ENCODE measurements at places on chromosomes 1 and 21.

- DNase-seq: no peak
Observed at GRCh38 chr1:183331091-183331742, 87.0 kb downstream of the NMNAT2 start.

DNA sequence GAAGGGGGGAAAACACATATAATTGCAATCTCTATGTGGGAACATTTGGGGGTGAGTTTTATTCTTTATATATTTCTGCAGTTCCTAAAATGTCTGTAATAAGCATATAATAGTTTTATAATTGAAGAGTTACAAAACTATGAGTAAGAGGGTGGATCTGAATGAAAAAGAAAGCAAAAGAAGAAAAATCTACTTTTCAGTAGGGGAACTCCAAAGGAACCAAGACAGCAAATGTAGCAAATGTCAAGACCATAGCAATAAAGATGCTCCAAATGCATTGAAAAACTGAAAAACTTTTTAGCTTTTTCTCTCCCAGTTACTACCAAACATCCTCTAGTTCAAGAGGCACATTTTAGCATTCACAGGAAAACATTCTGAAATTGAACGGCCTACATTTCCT is 434.8 kb downstream of the LMO4 start:
- no peak for DNase-seq

DNA sequence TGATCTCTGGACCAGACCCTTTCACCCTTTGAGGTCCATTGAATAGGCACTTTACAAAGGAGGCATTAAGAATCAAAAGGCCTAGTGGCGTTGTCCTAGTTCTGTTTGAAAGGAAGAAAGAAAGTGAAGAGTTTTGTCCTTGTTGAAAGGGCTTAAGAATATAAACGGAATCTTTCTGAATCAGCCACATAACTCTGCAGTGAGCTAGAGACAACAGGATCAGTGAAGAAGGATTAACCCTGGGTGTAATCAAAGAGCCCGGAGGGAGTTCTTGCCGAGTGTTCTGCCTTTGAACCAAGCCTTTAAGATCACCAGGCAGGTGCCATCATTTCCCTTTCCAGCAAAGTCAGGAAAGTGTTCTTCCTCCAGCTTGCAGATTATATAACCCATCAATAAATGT is 54.8 kb upstream of the CNTN2 start:
- DNase-seq: no peak

GRCh38 chr1:117180147-117180967 is 30.4 kb downstream of the VTCN1 start:
- no peak for DNase-seq

- no peak for DNase-seq
Observed at GRCh38 chr1:56824271-56824670, 5.1 kb upstream of the FYB2 start.

DNA sequence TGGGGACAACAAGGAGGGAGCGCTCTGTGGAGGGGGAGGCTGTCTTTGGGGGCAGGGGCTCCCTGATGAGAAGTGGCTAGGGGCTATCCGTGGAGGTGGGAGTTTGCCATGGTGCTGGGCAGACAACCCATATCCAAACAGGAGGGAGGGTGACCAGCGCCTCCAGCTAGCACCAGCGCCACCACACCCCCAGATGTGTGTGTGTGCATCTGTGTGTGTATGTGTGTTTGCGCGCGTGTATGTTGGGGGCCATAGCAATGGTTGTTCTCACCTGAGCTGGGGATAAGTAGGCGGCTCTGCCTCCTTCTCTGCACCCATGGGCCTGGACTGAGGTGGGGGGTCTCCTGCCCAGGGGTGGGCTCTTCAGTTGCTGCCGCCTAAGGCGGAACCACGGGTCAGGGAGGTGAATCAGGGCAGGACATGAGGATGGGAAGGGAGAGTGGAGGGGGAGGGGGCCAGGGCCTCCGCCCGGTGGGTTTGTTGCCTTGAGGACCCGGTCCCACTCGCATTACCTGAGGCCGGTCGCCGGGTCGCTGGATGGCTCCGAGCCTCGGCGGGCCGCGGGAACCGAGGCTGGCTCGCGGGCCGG is 345 bp downstream of the HPCAL4 start:
- no peak for DNase-seq

DNA sequence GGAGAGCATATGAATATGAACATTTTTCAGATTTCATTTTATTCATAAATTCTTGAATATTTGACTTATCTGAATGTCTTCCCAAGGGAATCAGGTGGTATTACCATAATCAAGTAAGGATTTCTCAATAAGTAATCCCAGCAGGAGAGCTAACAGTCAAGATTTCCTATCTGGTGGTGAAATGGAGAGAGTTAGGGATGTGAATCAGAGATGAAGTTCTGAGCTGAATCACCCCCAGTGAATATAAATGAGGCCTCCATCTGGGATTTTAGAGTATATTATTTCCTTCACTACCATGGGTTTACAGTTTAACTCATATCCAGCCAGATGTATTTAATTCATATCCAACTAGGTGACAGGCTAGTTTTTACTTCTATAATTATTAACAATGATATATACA is 61.5 kb upstream of the RGS2 start:
- DNase-seq: no peak

DNA sequence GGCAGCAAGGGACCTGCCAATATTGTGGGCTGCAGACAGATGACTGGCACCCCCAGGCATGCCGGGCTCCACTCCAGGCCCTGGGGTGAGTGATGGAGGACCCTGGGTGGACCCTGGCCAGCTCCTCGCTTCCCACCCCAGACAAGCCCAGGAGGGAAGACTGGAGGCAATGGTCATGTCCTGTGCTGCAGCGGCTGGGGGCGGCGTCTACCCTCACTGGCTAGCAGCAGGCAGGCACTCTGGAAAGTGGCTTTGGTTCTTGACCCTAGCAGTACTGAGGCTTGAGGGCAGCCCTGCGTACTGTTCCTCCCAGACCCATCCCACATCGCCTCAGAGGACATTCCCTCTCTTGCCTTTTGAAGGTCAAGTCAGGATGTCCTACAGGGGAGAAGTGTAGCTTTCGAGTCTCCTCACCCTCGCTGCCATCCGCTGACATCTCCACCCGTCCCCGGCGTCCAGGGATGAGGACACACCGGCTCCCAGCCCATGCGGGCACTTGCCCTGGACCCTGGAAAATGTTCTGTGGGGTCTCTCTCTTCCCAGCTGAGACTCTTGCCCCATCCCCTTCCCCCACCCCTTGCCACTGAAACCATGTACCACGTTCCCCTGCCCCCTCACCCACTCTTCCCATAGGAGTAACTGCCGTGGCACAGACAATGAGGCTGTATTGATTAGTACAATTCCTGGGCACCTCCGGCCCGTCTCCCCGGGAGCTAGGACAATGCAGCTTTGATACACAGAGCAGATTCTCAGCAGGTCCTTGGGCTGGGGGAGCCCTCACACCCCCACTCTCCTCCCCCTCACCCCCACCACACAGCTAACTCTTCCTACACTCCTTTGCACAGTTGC is 15.0 kb downstream of the SLC6A9 start:
- DNase-seq: no peak

- no peak for DNase-seq
Observed at GRCh38 chr1:201880928-201881571, 7.6 kb upstream of the SHISA4 start.

- DNase-seq: no peak
Observed at GRCh38 chr1:3360646-3361257, 93.7 kb upstream of the ARHGEF16 start.

DNA sequence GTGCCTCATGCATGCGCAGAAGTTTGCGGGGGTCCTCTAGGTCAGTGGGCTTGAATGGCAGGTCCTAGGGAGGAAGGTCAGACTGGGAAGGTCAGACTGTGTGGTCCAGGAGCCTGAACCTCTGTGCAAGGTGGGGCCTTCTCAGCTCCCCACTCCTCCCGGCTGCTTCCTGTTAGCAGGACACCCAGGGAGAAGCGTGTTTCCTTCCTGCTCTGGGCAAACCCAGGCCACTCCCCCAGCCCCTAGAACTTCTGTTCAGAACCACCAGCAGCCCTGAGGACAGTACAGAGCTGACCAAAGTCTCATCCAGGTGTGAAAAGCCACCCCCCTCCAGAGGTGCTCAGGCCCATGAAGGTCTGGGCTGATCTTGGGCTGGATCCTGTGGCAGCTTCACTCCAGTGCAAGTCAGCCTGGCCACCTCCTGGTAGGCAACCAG is 29.9 kb downstream of the NAV1 start:
- DNase-seq: no peak

- DNase-seq: no peak
Observed at GRCh38 chr1:2800664-2801045, 838 bp downstream of the TTC34 start.

- DNase-seq: no peak
Observed at GRCh38 chr1:218837051-218837450, 336.6 kb upstream of the LYPLAL1 start.

GRCh38 chr21:39020751-39021477 is 162.3 kb downstream of the PSMG1 start:
- no peak for DNase-seq

DNA sequence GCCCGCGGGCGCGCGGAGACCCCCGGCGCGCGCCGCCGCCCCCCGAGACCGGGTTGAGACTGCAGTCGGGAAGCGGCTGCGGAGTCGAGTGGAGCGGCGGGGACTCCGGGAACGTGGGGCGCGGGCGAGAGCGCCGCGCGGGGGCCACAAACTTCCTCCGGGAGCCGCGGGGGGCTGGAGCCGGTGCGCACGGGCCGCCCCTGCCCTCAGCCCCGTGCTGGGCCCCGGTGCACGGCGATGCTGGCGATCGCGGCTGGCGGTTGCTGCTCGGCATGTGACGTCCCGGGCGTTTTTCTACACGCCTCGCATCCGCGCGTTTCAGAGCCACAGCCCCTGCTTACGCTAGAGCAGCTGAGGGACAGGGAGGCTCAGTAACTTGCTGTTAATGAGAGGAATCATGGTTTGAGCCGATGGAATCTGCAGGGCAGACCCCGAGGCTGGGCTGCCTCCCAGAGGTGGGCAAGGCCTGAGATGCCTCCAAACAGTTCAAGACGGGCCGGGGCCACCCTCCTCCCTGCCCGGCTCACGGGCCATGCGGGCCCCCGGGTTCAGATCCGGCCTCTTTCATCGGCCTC is 520 bp downstream of the TMEM201 start:
- no peak for DNase-seq

- no peak for DNase-seq
Observed at GRCh38 chr1:44151332-44151731, 9.9 kb upstream of the KLF18 start.

- DNase-seq: no peak
Observed at GRCh38 chr1:101482306-101482705, 245.5 kb downstream of the S1PR1 start.

DNA sequence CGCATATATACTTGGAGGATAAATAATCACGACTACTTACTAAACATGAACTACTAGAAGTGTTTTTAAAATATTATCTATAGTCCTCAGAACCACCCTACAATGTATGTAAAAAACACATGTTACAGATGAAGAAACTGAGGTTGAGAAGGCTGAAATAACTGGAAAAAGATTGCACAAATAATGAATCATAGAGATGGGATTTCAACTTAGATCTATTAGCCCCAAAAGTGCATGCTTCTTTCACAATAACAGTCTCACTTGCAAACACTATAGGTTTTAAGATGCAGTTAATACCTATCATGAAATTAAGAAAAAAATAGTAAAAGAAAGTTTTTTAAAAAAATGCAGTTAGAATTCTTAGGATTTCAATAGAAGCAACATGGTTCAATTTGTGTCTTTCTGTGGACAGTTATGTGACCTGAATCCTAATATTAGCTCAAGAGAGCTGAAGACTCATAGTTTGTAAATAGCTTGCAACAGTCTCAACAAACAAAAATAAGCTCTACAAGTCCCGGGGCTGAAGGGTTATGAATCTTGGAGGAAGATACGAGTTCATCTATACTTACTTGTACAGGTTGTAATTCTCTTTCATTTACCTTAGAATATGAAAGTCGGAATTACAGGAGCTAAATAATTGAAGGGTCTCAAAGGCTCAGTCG is 58.6 kb upstream of the NTPCR start:
- DNase-seq: no peak

DNA sequence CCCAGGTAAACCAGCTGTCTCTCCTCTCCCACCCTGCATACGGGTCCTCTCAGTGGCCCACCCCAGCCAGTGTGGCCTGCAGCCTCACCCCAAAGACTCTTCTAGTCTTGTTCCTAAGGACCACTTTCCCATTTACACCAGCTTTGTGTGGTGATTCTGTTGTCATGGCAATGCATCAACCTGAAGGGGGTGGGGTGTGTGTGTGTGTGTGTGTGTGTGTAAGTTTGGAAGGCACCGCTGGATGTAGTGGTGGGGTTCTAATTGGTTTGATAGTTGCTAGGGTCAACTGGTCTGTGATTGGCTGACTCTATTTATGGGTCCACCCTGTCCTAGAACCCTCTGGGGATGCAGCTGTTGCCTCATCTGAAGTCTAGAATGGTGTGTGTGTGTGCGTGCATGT is 4.7 kb upstream of the CDK18 start:
- DNase-seq: no peak

Measured in hematopoietic multipotent progenitor cell treated with erythropoietin and hydrocortisone succinate and interleukin-3 and kit ligand, for 17 days (in vitro differentiated cells).